A549 treated with dexamethasone at 1 μM for 4 hours (cell line): ENCODE measurements at places on chromosomes 3 and 15. TPM values are rescaled to one million over a fixed set of nuclear protein-coding genes. Genes with fewer than 3 reads are reported as not detected.

Gene POPDC2
- 0.13 to 0.95 TPM (median 0.23 TPM) in 5 replicates for total RNA-seq

Gene PLA2G4F
- 0.03 to 0.06 TPM in 2 of 5 replicates, not detected in the others for total RNA-seq

Gene WNT5A
- total RNA-seq = 0.59 to 1.4 TPM (median 0.95 TPM) in 5 replicates

Gene TPRG1
- total RNA-seq = 0.09 to 0.27 TPM (median 0.21 TPM) in 5 replicates

Gene TTC21A
- total RNA-seq = 1.2 to 2.2 TPM (median 1.9 TPM) in 5 replicates

Gene WDR82
- 46.6 to 56.9 TPM (median 53.0 TPM) in 5 replicates for total RNA-seq

Gene PARP16
- 9.6 to 12.7 TPM (median 11.1 TPM) in 5 replicates for total RNA-seq

Gene ENTPD3
- 0.03 to 0.05 TPM (median 0.04 TPM) in 3 of 5 replicates, not detected in the others for total RNA-seq

Gene ZNF860
- total RNA-seq = 1.3 to 1.9 TPM (median 1.7 TPM) in 5 replicates

Gene AGBL1
- total RNA-seq = not detected in 5 replicates

Gene IL12A
- total RNA-seq = 1.1 to 1.5 TPM (median 1.3 TPM) in 5 replicates

Gene VGLL3
- 6.3 to 18.2 TPM (median 13.5 TPM) in 5 replicates for total RNA-seq

Gene CALML4
- 5.9 to 9.6 TPM (median 8.6 TPM) in 5 replicates for total RNA-seq

Gene NR1I2
- not detected in 5 replicates for total RNA-seq

Gene GNAT1
- total RNA-seq = 0.03 to 0.48 TPM (median 0.21 TPM) in 4 of 5 replicates, not detected in the other

Gene TJP1
- 72.3 to 107 TPM (median 96.3 TPM) in 5 replicates for total RNA-seq

Gene LMCD1
- 55.9 to 82.1 TPM (median 63.8 TPM) in 5 replicates for total RNA-seq

Gene UQCC5
- total RNA-seq = 47.1 to 85.1 TPM (median 48.4 TPM) in 5 replicates

Gene GP9
- total RNA-seq = not detected in 5 replicates

Gene ARPIN
- 10.3 to 14.4 TPM (median 13.8 TPM) in 5 replicates for total RNA-seq

Gene SMCO1
- not detected in 5 replicates for total RNA-seq

Gene MEX3B
- 2.9 to 4.7 TPM (median 3.9 TPM) in 5 replicates for total RNA-seq

Gene SERINC4
- 0.06 to 0.15 TPM (median 0.09 TPM) in 5 replicates for total RNA-seq

Gene CAMK2N2
- total RNA-seq = 0.96 to 2.0 TPM (median 1.5 TPM) in 5 replicates

Gene FAM227B
- 0.77 to 1.4 TPM (median 1.2 TPM) in 5 replicates for total RNA-seq

Gene SLC6A1
- total RNA-seq = 0.07 TPM in 1 of 5 replicates, not detected in the others

Gene PTX3
- 0.91 to 1.2 TPM (median 1.0 TPM) in 5 replicates for total RNA-seq

Gene MELTF
- total RNA-seq = 40.5 to 63.5 TPM (median 53.3 TPM) in 5 replicates

Gene CAND2
- total RNA-seq = 0.21 to 0.47 TPM (median 0.39 TPM) in 5 replicates

Gene STT3B
- total RNA-seq = 77.9 to 104 TPM (median 93.7 TPM) in 5 replicates

Gene SERPINI2
- not detected in 5 replicates for total RNA-seq

Gene EPHA6
- 0.08 to 0.15 TPM (median 0.09 TPM) in 3 of 5 replicates, not detected in the others for total RNA-seq

Gene GOLGA6L10
- total RNA-seq = 0.18 to 0.38 TPM (median 0.35 TPM) in 5 replicates

Gene GOLGA8H
- 2.2 to 3.7 TPM (median 2.9 TPM) in 5 replicates for total RNA-seq

Gene GOLGA6L7
- not detected in 5 replicates for total RNA-seq

Gene SLC12A1
- total RNA-seq = not detected in 5 replicates

Gene VIPR1
- 1.2 to 2.3 TPM (median 1.7 TPM) in 5 replicates for total RNA-seq

Gene ST8SIA2
- total RNA-seq = 0.31 to 0.47 TPM (median 0.40 TPM) in 5 replicates

Gene FBXO40
- total RNA-seq = not detected in 5 replicates

Gene SAMMSON
- not detected in 5 replicates for total RNA-seq

Gene TMEM207
- not detected in 5 replicates for total RNA-seq

Gene KNG1
- total RNA-seq = 0.07 TPM in 1 of 5 replicates, not detected in the others

Gene FBLN2
- total RNA-seq = 1.5 to 2.8 TPM (median 2.1 TPM) in 5 replicates

Gene ALS2CL
- total RNA-seq = 4.0 to 10.0 TPM (median 7.3 TPM) in 5 replicates

Gene PPP1R2
- 11.0 to 18.7 TPM (median 18.6 TPM) in 5 replicates for total RNA-seq

Gene LIPH
- total RNA-seq = 4.7 to 6.1 TPM (median 5.1 TPM) in 5 replicates

Gene LOXL1
- 0.53 to 1.3 TPM (median 0.74 TPM) in 5 replicates for total RNA-seq

Gene P3H2
- 33.2 to 47.2 TPM (median 44.2 TPM) in 5 replicates for total RNA-seq

Gene AADAC
- total RNA-seq = 9.0 to 12.4 TPM (median 11.0 TPM) in 5 replicates

Gene ZPLD1
- total RNA-seq = not detected in 5 replicates

Gene SEMA7A
- 0.98 to 1.3 TPM (median 1.1 TPM) in 5 replicates for total RNA-seq

Gene SH2D7
- not detected in 5 replicates for total RNA-seq

Gene SLC12A8
- total RNA-seq = 1.8 to 2.7 TPM (median 2.1 TPM) in 5 replicates
